CD8-positive, alpha-beta memory T cell (primary cell): ENCODE measurements at places on chromosomes 1 and 21.
A peak's percentile ranks its signal among the peaks of the same experiment; 100 is the strongest.

DNA sequence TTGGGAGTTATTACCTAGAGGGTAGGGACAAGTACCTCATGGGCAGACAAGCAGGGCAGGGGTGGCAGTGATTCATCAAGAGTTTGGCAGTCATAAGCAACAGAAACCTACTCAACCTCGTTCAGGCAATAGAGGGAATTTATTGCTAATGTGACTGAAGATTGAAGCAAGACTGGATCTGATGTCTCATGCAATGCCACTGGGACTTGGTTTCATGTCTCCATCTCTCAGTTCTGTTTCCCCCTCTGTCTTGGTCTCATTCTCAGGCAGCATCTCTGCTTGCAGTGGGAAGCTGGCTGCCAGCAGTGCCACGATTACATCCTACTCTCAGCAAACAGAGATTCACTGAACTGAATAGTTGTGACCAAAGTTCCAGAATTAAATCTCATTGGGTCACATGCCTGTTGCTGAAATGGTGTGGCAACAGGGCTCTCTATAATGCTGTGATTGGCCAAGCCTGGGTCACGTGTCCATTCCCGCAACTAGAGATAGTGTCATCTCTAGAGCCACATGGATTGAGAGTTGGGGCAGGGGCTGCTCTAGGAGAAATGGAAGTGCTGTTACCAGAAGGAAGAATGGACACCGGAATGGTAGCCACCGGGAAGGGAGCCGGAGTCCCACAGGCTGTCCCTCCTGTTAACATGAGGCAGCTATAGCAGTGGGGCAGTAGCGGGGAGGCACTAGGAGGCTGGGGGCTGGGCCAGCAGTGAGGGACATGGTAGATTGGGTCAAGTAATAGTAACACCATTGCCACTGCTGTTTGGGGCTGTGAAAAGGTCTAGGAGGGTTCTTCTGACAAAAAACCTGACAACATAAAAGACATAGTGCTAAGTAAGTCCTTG is 3.9 kb upstream of the CDC42 start:
- peak overlapping the region; percentile 16 for H3K27ac ChIP-seq
- H3K36me3 ChIP-seq = no peaks in the 10 kb centered on the region
- no peaks in the 10 kb centered on the region for H3K27me3 ChIP-seq
- peaks cover 30% of the 10 kb centered on the region for H3K4me1 ChIP-seq
- no peak overlapping the region for H3K4me3 ChIP-seq

GRCh38 chr21:44752671-44753235 is 41.4 kb upstream of the TSPEAR start:
- H3K27me3 ChIP-seq = peaks cover 11% of the 10 kb centered on the region
- H3K27ac ChIP-seq = no peak overlapping the region
- DNase-seq = no peak
- no peak overlapping the region for H3K4me3 ChIP-seq
- H3K36me3 ChIP-seq = no peaks in the 10 kb centered on the region

GRCh38 chr1:115606305-115606704 is 35.5 kb upstream of the VANGL1 start:
- no peak for DNase-seq
- no peak overlapping the region for H3K4me3 ChIP-seq
- no peak overlapping the region for H3K27ac ChIP-seq
- no peaks in the 10 kb centered on the region for H3K4me1 ChIP-seq
- no peaks in the 10 kb centered on the region for H3K36me3 ChIP-seq

GRCh38 chr1:173355281-173356031 is 121.7 kb upstream of the PRDX6 start:
- DNase-seq = no peak
- H3K27ac ChIP-seq = no peak overlapping the region
- peaks cover 3% of the 10 kb centered on the region for H3K4me1 ChIP-seq
- no peaks in the 10 kb centered on the region for H3K27me3 ChIP-seq
- no peak overlapping the region for H3K4me3 ChIP-seq

DNA sequence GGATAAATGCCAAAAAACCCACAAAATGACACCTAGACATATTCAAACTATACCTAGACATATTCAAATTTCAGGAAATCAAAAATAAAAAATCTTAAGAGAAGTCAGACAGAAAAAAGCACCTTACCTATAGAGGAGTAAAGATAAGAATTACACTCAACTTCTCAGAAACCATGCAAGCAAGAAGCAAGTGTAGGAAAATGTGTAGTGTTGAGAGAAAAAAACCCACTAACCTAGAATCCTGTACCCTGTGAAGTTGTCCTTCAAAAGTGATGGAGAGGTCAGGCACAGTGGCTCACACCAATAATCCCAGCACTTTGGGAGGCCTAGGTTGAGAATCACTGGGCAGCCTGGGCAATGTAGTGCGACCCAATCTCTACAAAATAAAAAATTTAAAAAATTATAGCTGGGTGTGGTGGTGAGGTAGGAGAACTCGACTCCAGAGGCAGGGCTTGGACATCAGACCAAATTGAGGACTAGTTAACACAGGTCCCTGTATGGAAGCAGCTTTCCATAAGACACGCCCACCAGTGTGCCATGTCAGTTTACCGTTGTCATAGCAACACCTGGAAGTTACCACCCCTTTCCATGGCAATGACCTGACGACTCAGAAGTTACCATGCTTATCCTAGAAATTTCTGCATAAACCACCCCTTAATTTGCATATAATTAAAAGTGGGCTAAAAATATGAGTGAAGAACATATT is 20.7 kb downstream of the PDIK1L start:
- peaks cover 10% of the 10 kb centered on the region for H3K4me1 ChIP-seq
- H3K4me3 ChIP-seq = no peak overlapping the region
- no peaks in the 10 kb centered on the region for H3K27me3 ChIP-seq
- H3K36me3 ChIP-seq = no peaks in the 10 kb centered on the region
- no peak overlapping the region for H3K27ac ChIP-seq

- no peaks in the 10 kb centered on the region for H3K27me3 ChIP-seq
- H3K4me1 ChIP-seq = peaks cover 21% of the 10 kb centered on the region
These were observed 26.5 kb downstream of the TMEM63A start for GRCh38 chr1:225855503-225856300.

- H3K36me3 ChIP-seq = peaks cover 57% of the 10 kb centered on the region
- peak; percentile 90 for DNase-seq
- H3K27ac ChIP-seq = peak overlapping the region; percentile 57
- H3K27me3 ChIP-seq = no peaks in the 10 kb centered on the region
These were observed 21.3 kb downstream of the UBASH3A start for GRCh38 chr21:42424914-42425541.

GRCh38 chr21:29721964-29722363 is 217.8 kb downstream of the GRIK1 start:
- no peak overlapping the region for H3K27ac ChIP-seq
- DNase-seq = no peak

DNA sequence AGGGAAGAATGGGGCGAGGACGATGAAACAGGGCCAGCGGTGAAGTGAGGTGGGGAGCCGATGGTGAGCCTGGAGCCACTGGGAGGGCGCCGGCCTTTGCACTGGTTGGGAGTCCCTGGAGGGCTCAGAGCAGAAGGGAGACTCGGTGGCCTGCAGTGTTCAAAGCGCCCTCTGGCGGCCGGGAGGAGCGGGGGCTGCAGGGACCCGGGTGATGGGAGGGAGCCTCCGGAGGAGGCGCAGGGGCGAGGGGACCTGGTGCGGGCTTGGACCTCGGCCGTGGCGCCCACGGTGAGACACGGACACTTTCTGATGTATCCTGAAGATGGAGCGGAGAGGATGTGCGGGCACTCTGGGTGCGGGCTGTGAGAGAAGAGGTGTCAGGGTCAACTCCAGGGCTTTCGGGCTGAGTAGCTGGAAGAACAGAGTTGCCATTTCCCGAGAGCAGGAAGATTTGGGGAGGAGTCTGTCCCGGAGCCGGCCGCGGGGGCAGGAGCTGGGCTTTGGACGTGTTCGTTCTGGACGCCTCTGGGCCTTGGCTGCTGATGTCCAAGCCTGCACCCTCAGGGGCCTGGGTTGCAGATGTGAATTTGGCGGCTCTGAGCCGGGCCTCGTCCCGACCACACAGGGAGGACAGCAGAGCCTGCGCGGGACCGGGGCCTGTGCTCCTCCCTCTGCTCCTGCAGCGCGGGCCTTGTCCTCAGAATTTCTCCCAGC is 29.7 kb downstream of the HEYL start:
- H3K27me3 ChIP-seq = no peaks in the 10 kb centered on the region
- DNase-seq = peak; percentile 70
- no peak overlapping the region for H3K4me3 ChIP-seq
- H3K4me1 ChIP-seq = no peaks in the 10 kb centered on the region
- no peak overlapping the region for H3K27ac ChIP-seq
- H3K36me3 ChIP-seq = no peaks in the 10 kb centered on the region

DNA sequence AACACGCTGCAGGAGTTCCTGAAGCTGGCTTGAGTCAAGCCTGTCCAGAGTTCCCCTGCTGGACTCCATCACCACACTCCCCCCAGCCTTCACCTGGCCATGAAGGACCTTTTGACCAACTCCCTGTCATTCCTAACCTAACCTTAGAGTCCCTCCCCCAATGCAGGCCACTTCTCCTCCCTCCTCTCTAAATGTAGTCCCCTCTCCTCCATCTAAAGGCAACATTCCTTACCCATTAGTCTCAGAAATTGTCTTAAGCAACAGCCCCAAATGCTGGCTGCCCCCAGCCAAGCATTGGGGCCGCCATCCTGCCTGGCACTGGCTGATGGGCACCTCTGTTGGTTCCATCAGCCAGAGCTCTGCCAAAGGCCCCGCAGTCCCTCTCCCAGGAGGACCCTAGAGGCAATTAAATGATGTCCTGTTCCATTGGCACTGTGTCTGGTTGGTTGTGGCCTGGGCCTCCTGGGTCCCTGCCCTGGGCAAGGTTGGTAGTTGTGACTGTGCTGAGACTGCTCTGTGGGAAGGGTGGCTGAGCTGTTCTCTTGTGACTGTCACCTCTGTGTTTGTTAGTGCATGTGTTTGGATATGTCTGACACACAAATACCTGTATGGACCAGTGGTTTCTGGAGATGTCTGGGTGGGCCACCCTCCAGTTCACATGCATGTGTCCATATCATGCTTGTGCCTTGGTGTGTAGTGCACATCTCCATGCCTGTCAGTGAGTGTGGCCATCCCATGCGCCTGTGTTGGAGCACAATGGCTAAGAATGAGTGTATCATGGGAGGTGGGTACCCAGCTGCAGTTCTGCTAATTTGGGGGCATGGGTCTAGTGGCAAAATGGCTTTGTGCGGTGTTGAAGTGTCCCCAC is 1.4 kb downstream of the SH3BGRL3 start:
- no peaks in the 10 kb centered on the region for H3K27me3 ChIP-seq
- H3K4me3 ChIP-seq = peak overlapping the region; percentile 85
- H3K4me1 ChIP-seq = peaks cover 91% of the 10 kb centered on the region
- H3K36me3 ChIP-seq = peaks cover 8% of the 10 kb centered on the region
